Activated T-helper 1 cell treated with anti-CD3 and anti-CD28 coated beads, Interleukin-12 subunit alpha, Interleukin-12 subunit beta, Interleukin-2, Interleukin-4 antibody, amounts not matched to agents 30 ng/mL and 10 ng/mL and 1 ng/mL, durations not matched to agents 14 hours and 24 hours and 36 hours (primary cell): ENCODE measurements at places on chromosomes 3 and 15. TPM values are rescaled to one million over a fixed set of nuclear protein-coding genes. Genes with fewer than 3 reads are reported as not detected.
A peak's percentile ranks its signal among the peaks of the same experiment; 100 is the strongest.

GRCh38 chr3:150335631-150336030 is 72.5 kb upstream of the TSC22D2 start:
- H3K27me3 ChIP-seq = peaks cover 23% of the 10 kb centered on the region
- H3K4me1 ChIP-seq = no peaks in the 10 kb centered on the region
- no peaks in the 10 kb centered on the region for H3K36me3 ChIP-seq
- DNase-seq = no peak
- H3K27ac ChIP-seq = no peak overlapping the region
- H3K4me3 ChIP-seq = no peak overlapping the region

- H3K36me3 ChIP-seq = no peaks in the 10 kb centered on the region
- no peak overlapping the region for H3K27ac ChIP-seq
- peaks cover 7% of the 10 kb centered on the region for H3K27me3 ChIP-seq
- no peak overlapping the region for H3K4me3 ChIP-seq
Measured at GRCh38 chr3:44198284-44199269, 43.1 kb upstream of the TOPAZ1 start.

- H3K27me3 ChIP-seq = peaks cover 27% of the 10 kb centered on the region
- no peaks in the 10 kb centered on the region for H3K36me3 ChIP-seq
- DNase-seq = no peak
- no peak overlapping the region for H3K27ac ChIP-seq
- no peaks in the 10 kb centered on the region for H3K4me1 ChIP-seq
Measured at GRCh38 chr3:127419182-127419581, 131.3 kb upstream of the PRR20G start.

HES1 gene
- 2.5 and 2.6 TPM in 2 replicates for total RNA-seq

DNA sequence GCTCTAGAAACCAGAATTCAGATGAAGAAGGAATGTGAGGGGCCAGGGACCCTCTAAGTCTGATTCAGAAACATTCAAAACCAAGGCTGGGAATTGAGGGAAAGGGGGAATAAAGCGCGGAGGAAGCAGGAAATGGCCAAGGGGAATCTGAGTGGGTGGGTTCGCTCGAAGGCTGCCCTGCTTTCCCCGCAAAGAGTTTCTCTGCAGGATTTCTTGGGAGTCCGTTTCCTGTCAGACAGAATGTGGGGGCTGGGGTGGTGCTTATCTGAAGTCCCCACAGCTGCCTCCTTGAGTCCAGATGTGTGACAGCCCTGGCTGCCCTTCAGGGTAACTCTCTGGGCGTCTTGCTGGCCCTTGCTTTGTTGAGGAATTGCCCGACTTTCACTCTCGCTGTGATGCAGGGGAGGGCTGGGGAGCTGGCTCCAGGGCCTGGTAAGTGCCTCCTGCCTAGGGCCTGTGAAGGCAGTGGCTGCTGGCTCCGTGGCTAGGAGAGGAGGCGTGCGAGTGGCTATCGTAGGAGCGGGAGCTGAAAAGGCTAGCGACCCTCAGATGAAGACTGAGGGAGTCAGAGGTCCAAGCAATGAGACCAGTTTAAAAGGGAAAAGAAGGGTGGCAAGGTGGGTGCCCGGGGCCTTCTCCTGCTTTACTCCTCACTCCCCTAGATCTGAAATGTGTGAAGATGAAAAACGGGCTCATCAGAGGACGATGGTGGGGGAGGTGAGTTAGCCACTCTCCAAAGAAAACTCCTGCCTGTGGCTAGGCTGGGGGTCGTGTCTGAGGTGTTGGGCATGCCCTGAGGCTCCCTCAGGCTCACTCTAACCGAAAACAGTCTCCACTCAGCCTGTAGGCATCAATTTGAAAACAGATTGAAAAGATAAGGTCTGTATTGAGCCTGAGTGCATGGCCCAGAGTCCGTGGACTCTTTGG is 143.9 kb upstream of the UMPS start:
- H3K4me3 ChIP-seq = no peak overlapping the region
- no peak overlapping the region for H3K27ac ChIP-seq
- peaks cover 7% of the 10 kb centered on the region for H3K4me1 ChIP-seq
- DNase-seq = no peak
- H3K27me3 ChIP-seq = peaks cover 50% of the 10 kb centered on the region
- no peaks in the 10 kb centered on the region for H3K36me3 ChIP-seq

FBXO40 gene
- not detected in 2 replicates for total RNA-seq

- peak overlapping the region; percentile 31 for H3K4me3 ChIP-seq
- DNase-seq = no peak
- peaks cover 82% of the 10 kb centered on the region for H3K4me1 ChIP-seq
- H3K27me3 ChIP-seq = no peaks in the 10 kb centered on the region
- peak overlapping the region; percentile 83 for H3K27ac ChIP-seq
Measured at GRCh38 chr15:67175643-67176071, 78.8 kb downstream of the AAGAB start.

- peak overlapping the region; percentile 46 for H3K4me3 ChIP-seq
- H3K27ac ChIP-seq = peak overlapping the region; percentile 94
- peaks cover 84% of the 10 kb centered on the region for H3K36me3 ChIP-seq
- no peaks in the 10 kb centered on the region for H3K27me3 ChIP-seq
- DNase-seq = no peak
Measured at GRCh38 chr3:16377847-16378302, 112.9 kb downstream of the OXNAD1 start.

- no peaks in the 10 kb centered on the region for H3K27me3 ChIP-seq
- DNase-seq = no peak
- no peak overlapping the region for H3K4me3 ChIP-seq
- H3K36me3 ChIP-seq = no peaks in the 10 kb centered on the region
- H3K27ac ChIP-seq = no peak overlapping the region
Measured at GRCh38 chr15:35928847-35929246, 382.9 kb upstream of the DPH6 start.

DNA sequence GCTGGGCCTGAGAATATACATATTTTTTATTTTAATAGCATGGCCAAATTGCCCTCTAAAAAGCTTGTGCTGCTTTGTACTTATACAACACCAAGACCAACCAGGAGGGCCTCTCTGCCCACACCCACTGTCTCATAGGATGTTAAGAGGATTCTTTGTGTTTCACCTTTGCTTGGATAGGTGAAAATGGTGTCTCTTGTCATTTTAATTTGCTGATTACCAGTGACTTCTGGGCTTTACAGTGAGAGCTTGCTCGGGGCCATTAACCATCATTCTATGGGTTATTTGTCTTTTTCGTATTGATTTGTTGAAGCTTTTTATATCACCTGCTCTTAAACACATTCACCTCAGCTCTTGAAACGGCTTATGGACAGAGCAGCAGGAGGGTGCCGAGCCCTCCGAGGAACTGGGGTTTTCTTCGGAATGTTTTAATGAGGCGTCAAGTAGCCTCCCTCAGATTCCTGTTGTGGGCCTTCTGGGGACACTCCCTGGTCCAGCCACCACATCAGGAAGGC is 10.5 kb downstream of the PTH1R start:
- DNase-seq = no peak
- H3K27me3 ChIP-seq = peaks cover 67% of the 10 kb centered on the region
- H3K27ac ChIP-seq = no peak overlapping the region
